ENCODE measurements at places on chromosomes 7 and 10.

DNA sequence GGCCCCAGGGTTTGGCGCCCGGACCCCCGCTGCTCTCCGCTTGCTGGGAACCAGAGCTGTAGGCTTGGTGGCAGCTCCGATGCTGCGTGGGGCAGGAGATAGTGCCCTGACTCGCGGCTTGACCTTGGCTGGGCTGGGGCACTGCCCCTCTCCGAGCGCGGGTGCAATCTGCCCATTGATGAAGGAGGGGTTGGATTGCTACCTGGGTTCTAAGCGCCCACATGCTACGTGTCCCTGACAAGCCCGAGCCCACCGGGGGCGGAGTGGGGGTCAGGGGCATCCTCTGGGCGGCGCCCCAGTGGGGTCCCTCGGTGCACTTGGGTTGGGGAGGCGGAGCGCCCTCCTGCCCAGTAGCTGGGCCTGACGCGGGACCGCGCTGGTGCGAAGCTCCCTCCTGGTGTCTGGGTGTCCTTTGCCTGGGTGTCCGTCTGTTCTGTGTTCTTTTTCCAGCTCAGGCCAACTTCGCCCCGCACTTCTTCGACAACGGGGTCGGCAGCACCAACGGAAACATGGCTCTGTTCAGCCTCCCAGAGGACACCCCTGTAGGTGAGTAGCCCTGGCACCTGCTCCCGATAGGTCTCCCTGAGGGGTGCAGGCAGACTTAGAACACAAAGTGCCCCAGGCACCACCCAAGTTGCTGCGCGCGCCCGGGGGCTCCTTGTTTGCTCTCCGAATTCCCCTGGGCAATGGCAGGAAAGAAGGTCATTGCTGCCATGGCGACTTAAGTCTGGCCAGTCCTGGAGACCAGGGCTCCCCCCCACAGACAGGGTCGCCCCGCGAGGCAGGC is 900 bp downstream of the CDHR1 start:
- DNase-seq: no peak

DNA sequence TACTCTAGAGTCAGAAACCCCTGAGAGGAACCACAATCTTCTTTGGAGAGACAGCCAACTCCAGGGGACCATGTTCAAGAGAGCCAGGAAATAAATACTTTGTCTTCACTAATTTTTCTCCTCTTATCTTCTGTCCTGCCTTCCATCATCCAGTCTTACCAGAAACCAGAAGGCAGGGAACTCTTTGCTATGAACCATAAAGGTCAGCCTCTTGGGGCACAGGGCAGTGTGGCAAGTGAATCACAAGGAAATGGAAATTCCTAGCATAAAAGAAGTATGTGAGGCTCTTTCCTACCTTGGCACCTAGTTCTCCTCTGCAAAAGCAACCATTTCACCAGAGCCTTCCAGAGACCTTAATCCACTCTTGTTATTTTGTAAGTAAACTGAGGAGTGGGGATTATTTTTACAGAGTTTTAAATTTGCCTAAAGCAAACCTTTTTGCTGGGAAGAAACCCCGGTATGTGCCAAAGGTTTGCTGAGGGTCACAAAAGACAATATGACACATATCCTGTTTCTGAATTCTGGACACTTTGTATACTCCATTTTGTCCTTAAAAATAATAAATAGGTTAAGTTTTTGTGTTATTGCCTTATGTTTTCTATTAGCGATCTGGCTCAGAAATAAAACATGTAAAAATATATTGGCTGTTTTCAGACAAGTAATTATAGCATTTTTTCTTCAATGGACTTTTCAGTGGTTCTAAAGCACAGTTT is 87.1 kb downstream of the ADAM22 start:
- DNase-seq: no peak

GRCh38 chr7:133846203-133846945 is 280.8 kb upstream of the LRGUK start:
- no peak for DNase-seq

DNA sequence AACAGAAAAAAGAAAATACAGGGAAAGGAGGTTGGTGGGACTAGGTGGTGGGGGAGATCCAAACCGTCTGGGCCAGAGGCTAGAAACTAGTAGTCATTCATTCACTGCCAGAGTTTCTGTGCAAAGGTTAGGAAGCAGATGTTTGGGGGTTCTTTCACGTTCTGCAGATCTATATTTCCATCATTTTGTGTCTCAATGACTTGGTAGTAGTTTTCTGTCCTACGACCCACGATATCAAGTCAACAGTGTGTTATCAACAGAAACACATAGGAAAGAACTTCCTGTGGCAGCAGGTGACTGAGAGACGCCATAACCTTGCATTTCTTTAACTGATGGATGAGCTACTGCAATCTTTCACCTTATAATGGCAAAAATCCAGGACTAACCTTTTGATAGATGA is 1.8 kb downstream of the CEP55 start:
- no peak for DNase-seq

- no peak for DNase-seq
Measured at GRCh38 chr7:127876393-127876792, 154.8 kb downstream of the LRRC4 start.

GRCh38 chr7:134777908-134778580 is 1.4 kb upstream of the CALD1 start:
- DNase-seq: no peak

DNA sequence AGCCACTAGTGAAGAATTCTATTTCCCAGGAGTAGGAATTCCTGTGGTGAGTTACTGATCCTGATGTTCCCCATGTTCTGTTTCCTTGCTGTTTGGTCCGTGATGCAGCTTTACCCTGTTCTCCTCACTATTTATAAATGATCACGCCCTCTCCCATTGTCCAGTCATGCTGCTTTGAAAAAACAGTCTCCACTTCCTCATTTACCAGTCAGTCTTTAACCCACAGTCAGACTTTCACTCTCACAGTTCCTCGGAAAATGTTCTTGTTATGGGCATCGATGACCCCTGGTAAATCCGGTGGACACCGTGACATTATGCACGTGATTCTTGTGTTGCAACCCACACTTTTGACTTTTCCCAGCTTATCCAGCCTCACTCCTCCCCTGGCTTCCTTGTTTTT is 14.4 kb downstream of the SCIN start:
- DNase-seq: no peak

DNA sequence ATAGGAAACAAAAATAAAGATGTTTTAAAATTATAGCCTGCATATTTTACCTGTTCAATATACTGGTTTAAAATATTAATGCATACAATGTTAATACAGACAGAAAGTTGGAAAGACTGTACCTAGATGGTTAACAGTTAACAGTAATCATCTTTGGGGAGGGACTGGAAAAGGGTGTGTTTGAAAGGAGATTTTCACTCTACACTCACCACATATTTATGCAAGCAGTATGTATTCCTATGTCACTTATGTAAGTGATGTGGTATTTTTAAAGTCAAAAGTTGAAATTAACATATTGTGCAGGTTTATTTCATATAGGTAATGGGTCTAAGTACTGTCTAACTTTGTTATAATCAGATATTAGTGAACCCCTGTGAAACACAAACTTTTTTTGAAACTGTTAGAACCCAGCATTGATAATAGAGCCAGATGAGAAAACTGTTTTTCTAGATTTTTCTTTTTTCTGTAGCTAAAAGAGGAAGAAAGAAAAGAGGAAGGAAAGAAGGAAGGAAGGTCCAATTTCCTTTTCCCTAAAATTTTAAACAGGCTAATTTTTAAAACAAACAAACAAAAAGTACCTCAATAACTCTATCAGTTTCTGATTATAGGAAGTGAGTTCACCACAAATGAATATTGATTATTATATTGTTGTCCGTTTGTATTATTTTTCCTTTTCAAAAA is 9.0 kb upstream of the STARD3NL start:
- DNase-seq: no peak

DNA sequence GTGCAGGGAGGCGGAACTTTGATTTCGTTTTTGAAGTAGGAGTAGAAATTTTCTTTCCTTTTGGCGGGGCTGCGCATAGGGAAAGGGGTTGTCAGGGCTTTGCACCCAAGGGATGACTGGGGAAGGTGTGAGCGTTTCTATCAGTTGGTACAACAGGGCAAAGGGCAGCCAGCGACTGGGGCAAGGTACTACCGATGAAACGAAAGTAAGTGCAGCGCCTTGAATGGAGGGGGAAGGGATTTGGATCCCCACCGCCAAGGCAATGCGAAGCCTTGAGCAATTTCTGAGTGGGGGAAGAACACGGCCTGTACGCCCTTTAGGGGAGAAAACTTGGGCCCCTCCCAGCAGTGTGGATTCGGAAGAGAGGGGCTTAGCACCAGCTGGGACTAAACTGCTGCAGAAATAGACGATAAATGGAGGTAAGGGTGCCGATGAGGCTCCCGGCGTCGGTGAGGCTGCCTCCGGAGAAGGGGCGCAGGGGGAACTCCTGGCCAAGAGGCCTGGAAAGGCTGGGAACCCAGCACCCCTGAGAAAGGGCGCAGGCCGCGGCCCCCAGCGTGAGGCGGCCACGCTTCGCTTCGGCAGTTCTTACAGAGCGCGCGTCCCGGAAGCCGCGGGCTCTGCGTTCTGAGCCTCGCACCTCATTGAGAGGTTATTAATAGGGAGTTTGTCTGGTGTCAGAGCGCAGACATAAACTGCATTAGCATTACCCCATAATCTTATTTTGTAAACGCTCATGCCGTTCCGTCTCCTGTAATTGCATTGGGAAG is 10.0 kb upstream of the TLX1 start:
- DNase-seq: peak; percentile 73

DNA sequence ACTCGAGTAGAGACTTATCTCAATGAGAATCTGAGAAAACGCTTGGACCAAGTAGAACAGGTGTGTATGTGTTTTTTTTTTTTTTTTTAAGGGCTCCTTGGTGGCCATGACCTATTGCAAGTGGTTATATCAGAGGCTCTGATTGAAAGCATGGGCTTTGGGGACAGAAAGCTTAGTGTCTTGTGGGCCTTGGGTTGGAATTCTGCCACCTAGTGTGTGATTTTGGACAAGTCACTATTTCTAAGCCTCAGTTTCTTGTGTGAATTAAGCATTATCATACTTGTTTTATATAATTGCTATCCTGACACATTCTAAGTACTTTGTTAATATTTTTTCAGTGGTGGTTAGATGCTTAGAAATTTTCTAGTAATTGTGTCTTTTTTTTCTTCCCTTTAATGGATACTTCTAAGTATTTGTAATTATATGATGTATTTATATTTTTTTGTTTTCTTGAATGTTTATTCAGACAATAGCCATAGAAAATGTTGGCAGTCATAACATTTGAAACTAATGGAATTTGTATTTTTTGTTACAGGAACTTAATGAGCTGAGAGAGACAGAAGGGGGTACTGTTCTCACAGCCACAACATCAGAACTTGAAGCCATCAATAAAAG is 33.1 kb downstream of the SMC3 start:
- DNase-seq: no peak

- DNase-seq: no peak
Measured at GRCh38 chr10:64365663-64366062, 844.5 kb downstream of the REEP3 start.

DNA sequence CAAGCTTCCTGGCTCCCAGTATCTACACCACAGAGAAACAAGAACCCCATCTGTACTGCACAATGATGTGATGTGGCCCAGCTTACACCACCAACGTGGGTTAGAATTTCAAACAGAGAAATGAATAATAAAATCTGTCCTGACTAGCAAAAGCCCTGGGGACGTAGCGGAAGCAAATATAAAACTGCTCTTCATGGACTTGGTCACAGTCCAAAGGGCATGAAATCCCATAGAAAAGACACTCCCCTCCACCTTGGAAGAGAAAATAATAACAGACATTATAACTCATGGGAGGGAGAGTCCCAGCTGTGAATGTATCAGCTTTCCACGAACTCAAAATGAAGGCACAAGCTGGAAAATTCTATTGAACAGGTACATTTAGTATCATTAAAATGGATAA is 205.3 kb upstream of the GALNT17 start:
- no peak for DNase-seq

DNA sequence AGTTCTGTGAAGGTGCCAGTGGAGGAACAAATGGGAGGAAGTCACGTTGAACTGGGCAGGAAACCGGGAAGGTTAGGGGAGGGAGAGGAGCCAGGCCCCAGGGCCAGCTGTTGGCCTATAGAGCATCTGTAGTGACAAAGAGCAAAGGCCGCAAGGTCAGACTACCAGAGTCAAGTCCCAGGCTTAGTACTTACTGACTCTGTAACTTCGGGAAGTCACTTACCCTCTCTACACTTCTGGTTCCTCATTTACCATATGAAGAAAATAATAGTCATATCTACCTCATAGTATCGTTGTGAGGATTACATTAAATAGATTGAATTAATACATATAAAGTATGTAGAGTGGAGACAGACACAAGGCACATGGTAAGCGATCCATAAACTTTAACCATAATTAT is 101.8 kb upstream of the FZD1 start:
- DNase-seq: no peak

- DNase-seq: no peak
Measured at GRCh38 chr7:49885593-49886285, 112.3 kb downstream of the VWC2 start.

DNA sequence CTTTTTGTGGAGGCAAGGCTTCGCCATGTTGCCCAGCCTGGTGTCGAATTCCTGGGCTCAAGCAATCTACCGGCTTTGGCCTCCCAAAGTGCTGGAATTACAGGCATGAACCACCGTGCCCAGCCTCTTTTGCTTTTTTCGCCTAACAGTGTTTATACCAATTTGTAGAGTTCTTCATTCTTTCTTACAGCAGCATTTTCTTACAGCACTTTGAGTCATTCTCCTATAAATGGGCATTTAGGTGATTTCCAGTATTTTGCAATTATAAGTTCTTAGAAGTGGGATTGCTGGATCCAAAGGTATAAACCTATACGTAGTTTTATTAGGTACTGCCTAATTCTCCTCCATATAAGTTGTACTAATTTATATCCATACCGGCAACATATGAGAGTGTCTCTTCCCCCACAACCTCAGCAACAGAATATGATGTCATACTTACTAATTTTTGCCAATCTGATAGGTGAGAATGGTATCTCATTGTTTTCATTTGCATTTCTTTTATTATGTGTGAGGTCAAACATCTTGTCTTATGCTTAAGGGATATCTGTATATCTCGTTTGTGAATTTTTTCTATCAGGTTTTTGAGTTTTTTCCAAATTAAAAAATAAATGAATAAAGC is 39.1 kb downstream of the SUFU start:
- DNase-seq: no peak

- no peak for DNase-seq
Measured at GRCh38 chr7:30927559-30927958, 15.9 kb downstream of the AQP1 start.

DNA sequence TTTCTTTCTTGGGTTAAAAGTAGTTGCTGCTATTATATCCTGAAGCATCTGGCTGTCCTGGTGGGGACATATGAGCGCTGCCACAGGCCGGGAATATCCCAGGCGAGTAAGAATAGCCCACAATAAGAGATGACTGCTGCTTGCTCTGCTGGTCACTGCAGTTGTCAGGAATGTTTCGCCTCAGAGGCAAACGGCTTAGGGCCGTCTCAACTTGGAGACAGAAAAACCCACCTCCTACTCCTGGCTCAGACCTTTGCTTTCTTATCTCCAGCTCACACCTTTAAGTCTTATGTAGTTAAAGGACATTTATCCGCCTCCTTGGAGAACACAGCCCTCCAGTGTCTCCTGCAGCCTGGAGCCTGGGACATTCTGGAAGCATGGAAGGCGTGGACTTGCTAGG is at the start of gene GJD4:
Gene GJD4, plus strand, starts transcription at position 151 of the 400 bp plus-strand sequence. Its CDS starts 227 bp downstream, at position 378.
- no peak for DNase-seq

GRCh38 chr7:33757050-33757449 is 148.3 kb upstream of the BMPER start:
- DNase-seq: no peak
